NCI-H1417 (cell line): ENCODE measurements at places on chromosomes 7 and 10.

DNA sequence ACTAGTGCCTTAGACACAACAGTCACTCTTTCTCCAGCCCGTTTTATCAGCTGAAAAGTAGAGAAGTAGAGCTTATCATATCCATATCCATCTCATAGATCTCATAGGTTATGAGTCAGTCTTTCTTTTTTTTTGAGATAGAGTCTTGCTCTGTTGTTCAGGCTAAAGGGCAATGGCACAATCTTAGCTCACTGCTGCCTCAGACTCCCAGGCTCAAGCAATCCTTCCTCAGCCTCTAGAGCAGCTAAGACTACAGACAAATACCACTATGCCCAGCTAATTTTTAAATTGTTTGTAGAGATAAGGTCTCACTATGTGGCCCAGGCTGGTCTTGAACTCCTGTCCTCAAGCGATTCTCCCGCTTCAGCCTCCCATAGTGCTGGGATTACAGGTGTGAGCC lies 2.5 kb upstream of the PARD3 start:
- DNase-seq = no peak

DNA sequence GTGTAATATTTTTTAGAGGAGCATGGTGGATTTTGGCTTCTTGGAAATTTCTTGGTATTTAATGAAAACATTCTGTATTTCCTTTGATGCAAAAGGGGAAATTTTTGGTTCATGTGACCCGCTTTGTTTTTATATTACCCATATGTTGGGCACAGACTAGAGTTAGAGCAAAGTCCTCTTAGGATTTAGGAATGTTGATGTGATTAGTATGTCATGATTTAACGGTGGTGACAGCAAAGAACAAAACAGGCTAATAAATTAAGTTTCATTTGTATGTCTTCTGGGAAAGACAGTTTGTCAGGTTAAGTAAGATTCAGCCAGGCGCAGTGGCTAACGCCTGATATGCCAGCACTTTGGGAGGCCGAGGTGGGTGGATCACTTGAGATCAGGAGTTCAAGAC lies 304.6 kb downstream of the REEP3 start:
- DNase-seq = no peak

- no peak for DNase-seq
Measured at GRCh38 chr7:16526742-16527540, at the start of gene LRRC72. Gene LRRC72, plus strand, starts transcription at chr7:16526825. Its CDS starts 128 bp downstream, at chr7:16526953.

DNA sequence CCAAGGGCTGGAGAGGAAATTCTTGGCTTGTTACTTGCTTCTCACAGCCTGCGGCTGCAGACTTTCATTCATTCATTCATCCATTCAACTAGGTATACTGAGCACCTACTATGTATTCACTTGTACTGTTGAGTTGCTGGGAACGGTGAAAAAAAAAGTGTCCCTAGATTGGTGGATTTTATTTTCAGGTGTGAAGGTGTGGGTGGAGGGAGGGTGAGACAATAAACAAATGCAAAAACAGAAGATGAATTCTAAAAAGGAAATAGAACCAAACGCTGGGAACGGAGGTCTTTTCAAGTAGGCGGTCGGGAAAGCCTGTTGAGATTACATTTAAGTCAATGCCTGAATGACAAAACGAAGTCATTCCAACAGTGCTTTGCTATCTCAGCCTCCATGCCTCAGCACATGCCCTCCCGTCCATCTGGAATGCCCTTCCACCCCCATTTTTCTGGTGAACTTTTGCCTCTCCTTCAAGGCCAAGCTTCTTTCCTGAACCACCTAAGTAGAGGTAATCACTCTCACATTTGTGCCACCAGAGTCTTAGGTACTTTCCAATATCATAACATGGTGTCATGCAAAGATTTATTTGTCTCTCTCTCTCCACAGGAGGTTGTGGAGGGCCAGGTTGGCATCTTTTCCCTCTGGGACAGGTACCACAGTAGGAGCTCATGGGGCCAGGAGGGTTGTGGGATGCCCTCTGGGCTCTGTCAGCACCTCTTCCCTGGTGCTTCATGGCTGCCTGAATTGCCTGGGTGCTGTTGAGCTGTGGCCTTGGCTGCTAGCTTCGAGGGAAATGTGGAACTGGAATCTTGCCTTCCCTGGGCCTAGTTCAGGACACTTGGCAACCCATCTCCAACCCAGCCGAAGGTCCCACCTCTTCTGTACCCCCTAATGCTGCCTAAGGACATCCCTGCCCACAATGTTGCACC lies 5.5 kb downstream of the NKX2-3 start:
- DNase-seq = no peak

DNA sequence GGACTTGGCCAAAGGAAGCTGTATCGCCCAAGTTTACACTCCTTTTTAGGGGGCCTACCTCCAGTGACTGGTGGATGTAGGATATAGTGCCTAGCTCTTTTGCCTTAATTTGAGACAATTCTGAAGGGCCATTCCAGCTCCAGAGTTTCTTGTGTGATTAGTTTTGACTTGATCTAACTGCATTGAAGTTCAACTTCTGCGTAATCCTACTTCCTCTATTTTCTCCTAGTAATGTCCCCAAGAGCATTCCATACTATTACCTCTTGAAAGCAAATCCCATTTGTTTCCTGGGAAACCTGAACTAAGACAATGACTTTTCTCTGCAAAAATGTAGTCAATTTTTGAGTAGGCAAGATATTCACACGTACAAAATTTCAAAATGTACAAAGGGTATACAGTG lies 4.7 kb upstream of the H2AZ2 start:
- DNase-seq = no peak

DNA sequence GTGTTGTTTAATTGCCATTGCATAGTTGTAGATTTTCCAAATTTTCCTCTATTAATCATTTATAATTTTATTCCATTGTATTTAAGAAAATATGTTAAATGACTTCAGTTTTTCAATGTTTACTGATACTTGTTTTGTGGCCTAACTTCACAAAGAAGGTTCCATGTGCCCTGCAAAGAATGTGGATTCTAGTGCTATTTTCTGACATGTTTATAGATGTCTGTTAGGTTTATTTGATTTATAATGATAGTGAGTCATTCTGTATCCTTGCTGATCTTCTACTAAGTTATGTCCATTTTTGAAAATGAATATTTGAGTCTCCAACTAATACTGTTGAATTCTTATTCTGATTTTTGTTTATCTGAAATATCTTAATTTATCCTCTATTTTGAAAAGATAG lies 369.0 kb downstream of the MAGI2 start:
- no peak for DNase-seq

DNA sequence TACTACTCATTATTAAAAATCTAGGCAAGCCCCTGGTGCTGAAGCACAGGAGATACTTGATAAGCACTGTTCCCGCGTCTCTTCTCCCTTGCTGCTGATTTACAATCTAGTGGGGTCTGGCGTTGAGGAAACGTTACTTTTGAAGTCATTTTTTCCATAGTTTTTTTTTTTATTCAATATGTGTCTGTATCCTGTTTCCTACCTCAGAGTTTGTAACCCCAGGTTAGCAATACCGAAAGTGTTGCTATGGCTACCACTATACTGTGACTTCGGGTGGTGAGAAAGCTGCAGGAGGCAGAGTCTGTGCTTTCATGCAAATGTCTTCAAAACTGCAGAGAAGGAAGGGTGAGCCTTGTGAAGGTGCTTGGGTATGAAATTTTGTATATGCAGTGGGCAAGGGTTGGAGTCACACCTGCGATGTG lies 458.8 kb upstream of the GHITM start:
- DNase-seq = no peak

DNA sequence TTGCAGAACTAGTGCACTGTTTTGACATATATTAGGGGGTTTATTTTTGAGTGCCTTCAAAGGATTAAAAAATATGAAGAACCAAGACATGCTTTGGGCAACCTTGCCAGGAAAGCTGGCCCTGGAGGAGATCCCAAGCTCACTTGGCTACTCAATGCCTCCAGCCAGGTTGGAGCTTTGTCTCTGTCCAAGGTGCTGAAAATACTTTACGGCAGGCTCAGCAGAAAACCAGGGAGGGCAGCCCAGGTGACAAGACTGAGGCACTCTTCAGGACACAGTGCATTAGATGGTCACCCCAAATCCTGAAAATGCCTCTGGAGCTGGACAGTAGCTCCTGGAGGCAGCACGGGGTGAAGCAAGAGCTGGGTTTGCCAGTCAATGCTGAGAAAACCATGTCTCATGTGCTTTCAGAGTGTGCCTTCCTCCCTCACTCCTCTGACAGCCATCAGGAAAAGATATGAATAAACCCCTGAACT lies 5.8 kb upstream of the KCNH2 start:
- no peak for DNase-seq

DNA sequence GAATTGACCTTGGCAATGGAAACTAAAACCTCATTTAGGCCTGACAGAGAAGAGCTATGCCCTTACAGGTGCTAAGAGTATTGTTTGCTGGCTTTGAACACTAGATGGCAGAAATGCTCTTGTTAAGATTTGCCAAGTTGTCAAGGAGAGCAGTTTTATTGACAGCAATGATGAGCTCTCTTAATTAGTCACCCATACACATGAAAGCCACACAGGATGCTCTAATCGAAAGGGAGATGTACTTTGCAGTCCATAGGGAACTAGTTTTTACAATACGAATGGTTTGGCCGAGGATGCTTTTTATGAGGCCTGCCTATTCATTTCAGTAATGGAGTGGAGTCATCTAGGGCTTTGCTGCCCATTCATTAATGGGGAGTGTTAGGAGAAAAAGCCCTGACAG lies 45.4 kb upstream of the MBL2 start:
- no peak for DNase-seq

DNA sequence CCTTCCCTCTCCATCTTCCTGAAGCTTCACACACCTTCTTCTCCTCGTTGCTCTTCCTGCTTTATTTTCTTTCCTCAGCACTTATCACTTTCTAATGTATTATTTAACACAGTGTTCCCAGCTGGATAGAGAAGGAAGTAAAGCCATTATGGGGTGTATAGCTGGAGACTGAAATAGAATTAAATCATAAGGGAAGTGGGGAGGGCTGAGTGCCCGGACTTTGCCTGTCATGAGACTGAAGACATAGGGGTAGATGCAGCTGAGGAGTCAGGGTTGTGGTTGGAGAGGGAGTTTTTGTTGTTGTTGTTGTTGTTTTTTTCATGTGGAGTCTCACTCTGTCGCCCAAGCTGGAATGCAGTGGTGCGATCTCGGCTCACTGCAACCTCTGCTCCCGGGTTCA lies 65.3 kb downstream of the GALNT11 start:
- DNase-seq = no peak

GRCh38 chr7:54544527-54545240 lies 2.5 kb downstream of the VSTM2A start:
- DNase-seq = no peak

DNA sequence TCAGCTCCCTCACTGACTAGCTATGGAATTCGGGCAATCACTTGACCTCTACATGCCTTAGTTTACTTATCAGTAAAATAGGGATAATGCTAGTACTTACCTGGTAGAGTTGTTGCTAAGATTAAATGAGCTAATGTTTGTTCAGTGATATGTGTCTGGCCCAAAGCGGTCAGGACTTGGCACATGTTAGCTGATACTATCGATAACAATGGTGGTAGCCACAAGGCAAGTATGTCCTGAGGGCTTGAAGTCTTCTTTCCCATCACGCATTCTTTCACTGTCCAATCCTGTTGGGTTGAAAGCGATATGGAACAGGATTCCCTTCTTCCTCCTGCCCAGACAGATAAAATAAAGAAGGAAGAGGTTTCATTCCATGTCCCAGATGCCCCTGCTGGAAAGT lies 25.5 kb upstream of the MXI1 start:
- DNase-seq = no peak

- no peak for DNase-seq
Measured at GRCh38 chr10:92965314-92965713, 95.3 kb upstream of the CYP26C1 start.

GRCh38 chr7:106568680-106569499 lies 92.1 kb downstream of the CCDC71L start:
- DNase-seq = peak; percentile 63

- peak; percentile 33 for DNase-seq
Measured at GRCh38 chr10:71696628-71697326, 22.8 kb downstream of the C10orf105 start.

GRCh38 chr7:22628112-22628511 lies 98.9 kb upstream of the IL6 start:
- peak; percentile 75 for DNase-seq

GRCh38 chr7:31775556-31775955 lies 88.5 kb downstream of the PPP1R17 start:
- peak; percentile 22 for DNase-seq

DNA sequence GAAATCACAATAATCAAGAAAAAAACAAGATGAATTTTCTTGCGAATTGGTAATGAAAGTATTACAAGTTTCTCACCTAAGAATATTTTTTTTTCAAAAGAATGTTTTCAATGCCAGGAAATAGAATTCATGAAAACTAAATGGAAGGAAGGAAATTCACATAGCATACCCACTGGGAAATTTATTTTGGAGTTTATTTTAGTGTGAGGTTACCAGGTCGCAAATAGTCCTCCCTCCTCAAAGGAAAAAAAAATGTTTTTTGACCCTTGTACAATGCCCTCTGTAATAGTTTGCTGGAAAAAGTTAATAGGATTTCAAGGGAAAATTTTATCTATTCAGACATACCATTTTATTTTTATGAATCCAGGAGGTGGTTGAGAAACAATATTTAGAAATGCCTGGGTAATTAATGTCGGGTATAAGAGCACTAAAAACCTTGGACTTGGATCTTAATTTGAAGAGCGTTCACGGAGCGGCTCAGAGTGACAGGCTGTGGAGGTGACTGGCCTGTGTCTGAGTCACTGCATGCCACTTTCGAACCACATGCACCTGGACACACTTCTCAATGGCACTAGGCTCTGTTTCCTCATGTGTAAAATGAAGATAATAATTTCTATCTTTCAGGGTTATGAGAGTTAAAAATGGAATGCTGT lies 28.2 kb downstream of the CUBN start:
- no peak for DNase-seq

- DNase-seq = peak; percentile 24
Measured at GRCh38 chr10:27558612-27559020, 54.5 kb downstream of the RAB18 start.

GRCh38 chr10:132489704-132490534 lies 47.7 kb upstream of the INPP5A start:
- DNase-seq = no peak

- DNase-seq = no peak
Measured at GRCh38 chr10:116126239-116126638, 146.8 kb downstream of the GFRA1 start.

- DNase-seq = no peak
Measured at GRCh38 chr7:40675741-40676140, 540.9 kb downstream of the SUGCT start.

DNA sequence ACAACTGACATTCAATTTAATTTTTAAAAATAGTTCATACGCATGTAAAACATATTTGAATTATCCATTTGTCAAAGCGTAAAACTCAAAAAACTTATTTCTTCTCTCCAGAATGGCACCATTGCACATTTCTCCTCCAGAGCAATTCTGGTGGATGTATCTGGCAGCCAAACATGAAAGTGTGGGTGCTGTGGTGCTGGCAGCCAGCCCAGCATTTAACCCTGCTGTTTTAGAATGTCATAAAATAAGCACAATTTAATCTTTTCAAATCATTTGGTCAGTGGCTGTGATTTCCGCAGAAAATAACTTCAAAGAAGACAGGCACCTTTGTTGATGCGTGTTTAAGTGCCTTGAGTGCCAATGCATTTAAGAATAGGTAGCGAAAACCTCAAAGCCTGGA lies 302.7 kb upstream of the MEOX2 start:
- DNase-seq = no peak
